ENCODE measurements at places on chromosomes 7 and 10. TPM values are rescaled to one million over a fixed set of nuclear protein-coding genes. Genes with fewer than 3 reads are reported as not detected.

DNA sequence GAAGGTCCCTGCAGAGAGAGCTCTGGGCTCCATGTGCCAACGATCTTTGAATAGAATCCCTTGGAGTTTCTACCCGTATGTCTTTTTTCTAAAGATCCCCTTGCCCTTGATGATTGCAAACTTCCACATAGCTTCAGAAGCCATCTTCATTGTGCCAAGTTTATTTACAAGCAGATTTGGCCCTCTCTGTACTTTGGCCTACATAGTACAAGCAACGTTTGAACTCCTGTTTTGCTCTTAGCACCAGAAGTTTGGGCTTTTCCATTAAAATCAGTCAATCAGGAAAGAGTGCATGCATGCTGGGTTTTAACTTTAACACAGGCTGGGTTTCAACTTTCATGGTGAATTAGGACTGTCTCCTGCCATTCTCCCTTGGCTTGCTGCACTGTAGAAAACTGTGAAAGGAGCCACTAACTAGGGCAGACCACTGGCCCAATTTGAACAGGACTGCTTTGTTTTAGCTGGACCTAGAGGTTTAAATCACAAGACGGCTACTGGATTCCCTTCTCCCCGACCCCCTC lies 557.6 kb upstream of the GALNT17 start:
- no peak for DNase-seq

Gene TRAPPC14
- 27.7 TPM for polyA plus RNA-seq

DNA sequence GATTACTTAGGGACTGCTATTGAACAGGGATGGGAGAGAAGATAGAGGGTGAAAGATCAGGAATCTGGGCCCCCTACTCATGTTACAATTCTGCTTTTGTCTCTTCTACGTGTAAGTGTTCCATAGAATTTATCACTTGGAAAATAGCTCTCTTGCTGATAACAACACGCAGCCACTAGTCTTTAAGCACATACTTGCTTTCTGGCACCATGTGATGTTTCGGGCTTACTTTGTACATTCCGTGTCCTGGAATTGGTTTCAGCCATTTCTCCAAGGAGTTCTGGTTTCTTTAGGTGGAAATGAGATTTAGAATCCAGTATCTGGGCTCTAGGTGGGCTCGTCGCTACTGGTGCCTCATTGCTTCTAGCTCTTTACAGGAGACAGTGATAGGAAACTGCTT lies 59.7 kb downstream of the TFAM start:
- DNase-seq, result no peak

DNA sequence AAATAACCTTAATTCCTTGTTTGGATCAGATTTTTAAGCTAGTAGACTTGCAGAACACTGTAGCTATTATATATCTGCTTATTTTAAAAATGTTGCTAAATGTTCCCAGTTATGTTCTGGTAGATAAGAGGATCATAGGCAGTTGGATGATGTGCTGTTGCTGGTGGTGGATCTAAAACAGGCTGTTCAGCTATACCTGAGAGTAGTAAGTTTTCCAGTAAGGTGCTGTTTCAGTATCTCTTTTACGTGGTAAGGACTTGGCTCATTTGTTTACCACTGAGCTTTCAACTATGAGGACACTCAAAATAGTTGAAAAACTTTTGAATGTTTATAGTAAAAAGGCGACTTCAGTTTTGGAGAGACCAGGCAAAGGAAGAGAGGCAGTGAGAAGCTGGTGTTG lies 180.9 kb downstream of the CDK14 start:
- DNase-seq, result no peak

Gene A1CF
- 8.9 TPM for polyA plus RNA-seq

- no peak for DNase-seq
Measured at GRCh38 chr7:151921451-151921850, 34.8 kb upstream of the GALNTL5 start.

- DNase-seq, result no peak
Measured at GRCh38 chr10:106025208-106025811, 1139.2 kb downstream of the SORCS1 start.

DNA sequence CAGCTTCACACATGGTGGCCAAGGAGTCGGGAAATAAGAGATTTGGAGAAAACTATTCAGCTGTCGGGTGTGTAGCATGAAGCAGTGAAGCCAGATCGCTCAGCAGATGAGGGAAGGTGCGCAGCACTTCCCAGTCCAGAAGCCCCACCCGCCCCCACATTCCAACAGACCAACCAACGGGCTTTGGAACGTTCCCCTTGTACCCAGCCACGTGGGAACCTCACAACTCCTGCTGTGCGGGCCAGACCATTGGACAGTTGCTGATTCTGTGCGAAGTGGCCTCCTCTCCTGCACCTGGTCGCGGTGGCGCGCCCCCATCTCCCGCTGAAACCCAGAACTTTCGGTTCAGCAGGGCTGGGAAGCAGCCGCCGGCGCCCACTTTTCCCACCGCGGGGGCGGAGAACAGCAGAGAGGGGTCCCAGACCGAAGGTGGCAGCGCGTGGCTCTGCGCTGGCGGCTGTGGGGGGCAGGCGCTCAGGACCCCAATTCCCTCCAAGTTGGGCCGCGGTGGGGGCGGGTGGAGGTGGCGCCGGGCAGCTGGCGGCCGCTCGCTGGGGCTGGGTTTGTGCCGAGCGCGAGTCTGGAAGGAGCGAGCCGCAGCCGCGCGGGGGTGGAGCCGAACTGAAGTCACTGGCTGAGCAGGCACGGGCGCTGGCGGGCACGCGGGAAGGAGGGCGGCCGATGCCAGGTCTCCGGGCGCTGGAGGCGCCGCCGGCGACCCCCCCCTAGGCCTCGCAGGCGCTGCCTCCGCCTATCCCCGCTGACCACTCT lies 1301.5 kb upstream of the SORCS1 start:
- DNase-seq, result peak; percentile 7

- no peak for DNase-seq
Measured at GRCh38 chr10:75024971-75025523, 86.4 kb upstream of the SAMD8 start.

DNA sequence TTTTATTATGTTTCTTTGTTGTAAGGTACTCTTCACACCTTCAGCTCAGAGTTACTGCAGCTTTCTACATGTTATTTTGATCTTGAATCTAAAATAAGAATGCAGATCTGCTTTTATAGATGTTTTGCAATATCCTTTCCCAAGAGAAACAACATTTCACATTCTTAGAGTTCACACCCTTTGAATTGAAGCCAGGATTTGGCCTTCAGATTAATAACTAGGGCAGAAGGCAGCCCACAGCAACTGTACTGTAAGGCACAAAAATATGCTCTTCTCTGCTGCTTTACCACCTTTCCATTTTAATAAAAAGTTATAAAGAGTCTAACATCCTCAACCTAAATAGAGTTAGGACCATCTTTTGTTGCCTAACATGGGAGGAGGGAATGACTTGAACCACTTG lies 224.7 kb downstream of the LHFPL3 start:
- DNase-seq, result no peak

DNA sequence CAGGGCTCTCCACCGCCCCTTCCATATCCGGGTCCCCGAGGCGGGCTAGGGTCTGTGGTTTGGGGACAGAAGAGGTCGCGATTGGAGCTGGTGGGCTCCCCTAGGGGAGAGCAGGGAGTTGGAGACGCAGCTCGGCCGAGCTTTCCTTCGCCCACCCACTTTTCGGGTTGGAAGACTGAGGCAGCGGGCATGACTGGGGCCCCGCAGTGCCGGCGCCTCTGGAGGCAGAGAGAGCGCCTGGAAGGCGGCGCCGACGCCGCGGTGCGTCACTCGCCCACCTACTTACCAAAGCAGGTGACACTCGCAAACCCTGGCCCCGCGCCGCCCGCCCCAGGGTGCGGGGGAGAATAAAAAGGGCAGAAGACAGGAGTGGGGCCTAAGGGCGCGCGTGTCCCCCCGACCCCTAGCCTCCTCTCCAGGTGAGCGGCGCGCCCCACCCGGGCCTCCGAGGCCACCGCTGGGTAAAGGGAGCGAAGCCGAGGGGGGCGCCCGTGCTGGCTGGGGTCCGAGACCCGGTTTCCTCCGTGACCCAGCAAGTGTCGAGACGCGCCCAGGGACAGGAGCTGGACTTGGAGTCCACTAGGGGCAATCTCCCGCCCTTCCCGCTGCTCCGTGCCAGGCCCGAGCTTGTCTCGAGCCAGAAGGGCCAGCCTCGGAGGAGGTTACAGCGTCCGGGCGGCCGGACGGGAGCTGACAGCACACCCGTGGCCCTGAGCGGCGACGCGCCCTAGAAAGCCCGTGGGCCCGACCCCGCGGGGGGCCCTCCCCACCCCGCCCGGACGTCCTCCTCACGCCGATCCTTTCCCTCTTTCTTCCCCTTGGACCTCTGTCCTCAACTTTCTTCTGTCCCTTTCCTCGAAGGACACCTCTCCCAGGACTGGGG lies 34.4 kb upstream of the GRID1 start:
- DNase-seq, result no peak

DNA sequence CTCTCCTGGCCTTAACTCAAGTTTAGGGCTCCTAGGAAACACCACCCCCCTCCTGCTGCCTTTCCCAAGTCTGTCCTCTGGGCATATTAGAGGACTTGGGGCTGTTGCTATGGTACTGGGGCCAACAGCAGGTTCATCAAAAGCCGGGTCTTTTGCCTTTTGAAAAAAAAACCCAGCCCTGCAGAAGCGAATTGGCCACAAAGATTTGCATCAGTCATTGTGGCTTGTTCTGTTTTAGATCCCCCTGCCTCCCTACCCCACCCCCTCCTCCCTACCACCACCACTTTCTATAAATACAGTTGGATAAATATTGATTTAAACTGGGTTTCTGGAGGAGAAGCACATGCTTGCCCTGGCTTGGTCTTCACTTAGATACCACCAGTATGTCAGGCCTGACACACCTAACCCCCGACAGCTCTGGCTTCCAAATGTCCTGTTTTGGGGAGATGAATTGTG lies 7.0 kb downstream of the MXI1 start:
- no peak for DNase-seq

Gene PALS2
- 8.5 TPM for polyA plus RNA-seq

Gene EVX1
- polyA plus RNA-seq, result 0.07 TPM

DNA sequence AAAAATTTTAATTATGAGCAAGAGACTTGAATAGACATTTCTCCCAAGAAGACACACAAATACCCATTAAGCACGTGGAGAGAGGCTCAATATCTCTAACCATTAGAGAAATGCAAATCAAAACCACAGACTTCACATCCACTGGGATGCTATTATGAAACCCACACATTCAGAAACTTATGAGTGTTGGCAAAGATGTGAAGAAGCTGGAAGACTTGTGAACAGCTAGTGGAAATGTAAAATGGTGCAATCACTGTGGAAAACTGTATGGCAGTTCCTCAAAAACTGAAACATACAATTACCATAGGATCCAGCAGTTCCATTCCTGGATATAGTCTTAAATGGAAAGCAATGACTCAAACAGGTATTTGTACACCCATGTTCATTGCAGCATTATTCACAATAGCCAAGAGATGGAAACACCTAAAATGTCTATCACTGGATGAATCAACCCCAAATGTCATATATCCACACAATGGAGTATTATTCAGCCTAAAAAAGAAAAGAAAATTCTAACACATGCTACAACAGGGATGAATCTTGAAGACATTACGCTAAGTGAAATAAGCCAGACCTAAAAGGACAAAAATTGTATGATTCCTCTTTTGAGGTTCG lies 53.5 kb upstream of the FRMD4A start:
- DNase-seq, result no peak

DNA sequence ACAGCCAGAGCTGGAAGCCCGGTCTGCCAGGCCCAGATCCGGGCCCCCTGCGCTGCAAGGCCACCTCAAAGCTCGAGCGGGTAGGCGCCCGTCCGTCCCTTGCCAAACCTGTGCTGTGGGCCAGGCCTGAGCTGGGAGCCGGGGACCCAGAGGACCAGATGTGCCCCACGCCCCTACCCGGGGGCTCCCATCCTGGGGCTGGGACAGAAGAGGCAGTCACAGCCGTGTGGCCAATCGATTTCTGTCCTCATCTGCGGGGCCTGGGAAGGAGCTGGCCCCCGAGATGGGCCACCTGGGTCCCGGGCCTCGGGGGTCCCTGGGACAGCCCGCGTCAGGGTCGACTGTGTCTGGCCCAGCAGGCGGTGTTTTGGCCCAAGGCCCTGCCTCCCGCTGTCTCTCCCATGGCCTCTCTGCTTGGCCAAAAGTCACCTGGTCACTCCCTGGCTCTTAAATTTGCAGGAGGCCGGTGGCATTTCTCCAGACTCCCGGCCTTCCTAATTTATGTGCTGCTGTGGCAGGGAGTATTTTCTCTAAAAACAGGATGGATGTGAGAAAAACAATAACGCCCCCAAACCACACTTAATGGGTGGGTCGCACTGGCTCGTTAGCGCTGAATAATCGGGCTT lies 63.8 kb downstream of the UNCX start:
- DNase-seq, result peak; percentile 67

DNA sequence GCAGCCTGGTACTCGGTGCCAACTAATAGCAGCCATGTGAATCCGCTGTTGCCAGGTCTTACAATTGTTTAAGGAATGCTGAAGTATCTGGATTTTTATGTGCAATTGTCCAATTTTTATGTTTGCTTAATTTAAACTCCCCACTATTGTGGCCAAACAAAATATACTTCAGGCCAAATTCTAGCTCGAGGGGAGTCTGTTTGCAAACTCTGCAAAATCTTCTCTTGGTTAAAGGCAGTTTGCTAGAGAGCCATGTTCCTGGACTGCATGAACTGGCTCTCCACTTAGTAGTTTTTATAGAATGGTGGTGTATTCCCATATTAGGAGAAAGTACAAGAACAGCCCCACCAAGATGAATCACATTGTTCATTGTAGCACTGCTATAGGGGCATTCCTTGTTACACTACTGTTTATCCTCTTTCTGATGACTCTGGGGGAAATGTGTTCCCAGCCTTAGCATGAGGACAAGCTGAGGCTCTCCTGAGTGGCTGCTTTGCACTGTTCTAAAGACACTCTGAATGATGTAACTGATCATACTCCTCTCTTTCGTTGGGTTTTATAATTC lies 178.0 kb upstream of the GLI3 start:
- no peak for DNase-seq

Gene RAB19
- polyA plus RNA-seq, result 2.4 TPM

DNA sequence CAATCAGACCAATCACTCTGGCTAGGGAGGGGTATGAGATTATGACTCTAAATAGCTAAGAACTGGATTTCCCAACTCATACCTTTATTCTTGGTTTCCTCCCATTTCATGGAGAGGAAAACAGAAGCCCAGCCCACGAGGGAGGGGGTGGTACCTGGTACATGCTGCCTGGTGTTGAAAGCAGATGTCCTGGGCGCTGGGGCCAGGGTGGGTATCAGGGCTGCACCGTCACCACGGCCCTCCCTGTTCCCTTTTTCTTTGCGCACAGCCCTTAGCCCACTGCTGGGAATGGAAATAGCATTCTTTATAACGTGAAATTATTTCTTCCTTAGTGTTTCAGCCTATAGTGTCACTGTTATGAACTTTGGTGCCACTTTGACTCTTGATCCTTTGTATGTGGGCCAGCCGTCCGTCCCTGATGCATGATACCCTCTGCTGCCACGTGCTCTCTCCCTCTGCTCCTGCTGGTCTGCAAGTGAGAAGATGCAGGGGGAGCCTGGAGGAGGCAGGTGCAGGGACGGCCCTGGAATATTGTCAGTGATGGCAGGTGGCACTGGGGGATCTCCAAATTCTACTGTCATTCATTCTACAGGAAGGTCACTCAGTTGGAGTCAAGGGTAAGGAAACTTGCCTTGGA lies 158.5 kb downstream of the CDH23 start:
- DNase-seq, result no peak

DNA sequence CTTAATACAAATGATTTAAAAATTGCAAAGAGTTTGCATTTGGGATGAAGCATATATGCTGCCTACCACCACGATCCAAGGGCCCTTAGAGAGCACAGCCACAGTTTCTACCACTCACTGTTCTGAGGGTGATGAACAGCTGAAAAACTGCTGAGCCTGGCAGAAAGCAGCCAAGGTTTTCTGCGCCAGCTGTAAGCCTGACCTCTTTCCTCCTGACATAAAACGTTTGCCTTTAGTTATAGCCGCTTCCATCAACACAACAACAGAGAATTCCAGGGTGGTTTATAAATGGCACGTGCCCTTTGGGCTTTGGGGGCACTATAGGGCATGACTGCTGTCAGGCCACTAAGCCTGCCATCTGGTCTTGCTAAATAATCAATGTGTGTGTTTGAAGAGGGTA lies 222.8 kb downstream of the RELN start:
- no peak for DNase-seq

Data from left renal cortex interstitium (tissue), 4 donors.